ENCODE measurements at places on chromosomes 3 and 15. TPM values are rescaled to one million over a fixed set of nuclear protein-coding genes. Genes with fewer than 3 reads are reported as not detected.

DNA sequence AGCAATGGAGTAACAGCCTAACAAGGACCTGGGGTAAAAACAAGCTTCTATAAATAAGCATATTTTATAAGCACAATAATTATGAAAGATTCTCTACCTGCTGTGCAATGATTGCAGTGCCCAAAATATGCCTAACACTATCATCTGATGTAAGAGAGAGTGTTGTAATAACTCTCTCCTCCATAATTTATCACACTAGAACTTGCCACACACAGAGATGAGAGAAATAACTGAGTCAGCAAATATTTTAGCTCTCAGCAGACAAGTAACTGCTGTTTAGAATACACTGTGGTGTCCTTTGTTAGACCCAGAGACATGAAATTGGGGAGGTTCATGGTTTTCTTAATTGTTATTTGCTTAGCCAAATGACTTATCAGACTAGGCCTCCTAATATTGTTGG, 105.3 kb upstream of the ACP3 start:
- DNase-seq = peak; percentile 42

Gene NANOGP8
- 0.75 TPM for total RNA-seq

DNA sequence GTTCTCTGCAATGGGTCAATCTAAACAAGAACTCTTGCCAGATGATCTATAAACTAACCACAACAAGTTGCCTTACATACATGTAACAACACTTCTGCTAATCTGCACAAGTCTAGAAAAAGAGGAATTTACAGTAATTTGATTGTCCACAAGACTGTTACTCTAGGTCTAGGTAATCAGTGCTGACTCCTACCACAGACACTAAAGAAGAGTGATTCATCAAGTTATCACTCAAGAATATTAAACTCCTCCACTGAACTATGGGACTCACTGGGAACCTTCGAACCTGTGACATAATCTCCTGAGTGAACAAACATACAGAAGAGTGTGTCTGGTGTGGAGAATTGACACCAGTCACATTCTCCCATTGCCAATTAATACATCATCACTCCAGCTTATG, 138.3 kb downstream of the ANXA2 start:
- no peak for DNase-seq

DNA sequence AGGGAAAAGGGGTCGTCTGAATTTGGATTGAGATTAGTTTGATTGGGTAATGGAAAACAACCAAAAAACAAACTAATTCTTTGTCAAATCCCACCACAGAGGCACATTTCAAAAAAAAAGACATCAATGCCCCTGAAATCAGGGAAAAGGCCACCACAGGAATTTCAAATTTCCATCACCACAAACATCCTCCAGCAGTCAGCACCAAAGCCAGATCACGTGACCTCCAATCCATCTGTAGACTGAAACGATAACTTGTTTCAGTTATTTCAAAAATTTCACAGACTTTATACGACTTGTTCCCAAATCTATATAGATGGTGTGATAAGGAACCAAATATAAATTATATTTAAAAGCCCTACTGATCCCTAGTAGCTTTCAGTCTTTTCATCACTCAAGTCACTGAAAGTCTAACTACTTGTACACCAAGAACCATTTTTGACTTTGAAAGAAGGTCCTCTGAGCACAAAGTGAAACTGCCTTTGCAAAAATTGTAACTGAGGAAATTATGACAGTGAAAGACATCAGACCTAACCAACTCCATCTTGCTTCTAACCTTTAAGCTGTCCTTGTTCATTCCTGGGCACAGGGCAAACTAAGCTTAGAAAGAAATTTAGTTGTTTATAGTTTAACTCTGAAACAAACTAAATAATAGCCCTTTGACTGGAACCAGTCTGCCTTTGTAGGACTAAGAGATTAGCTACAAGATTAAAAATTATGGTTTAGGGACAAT, 48.1 kb upstream of the PLCL2 start:
- no peak for DNase-seq

DNA sequence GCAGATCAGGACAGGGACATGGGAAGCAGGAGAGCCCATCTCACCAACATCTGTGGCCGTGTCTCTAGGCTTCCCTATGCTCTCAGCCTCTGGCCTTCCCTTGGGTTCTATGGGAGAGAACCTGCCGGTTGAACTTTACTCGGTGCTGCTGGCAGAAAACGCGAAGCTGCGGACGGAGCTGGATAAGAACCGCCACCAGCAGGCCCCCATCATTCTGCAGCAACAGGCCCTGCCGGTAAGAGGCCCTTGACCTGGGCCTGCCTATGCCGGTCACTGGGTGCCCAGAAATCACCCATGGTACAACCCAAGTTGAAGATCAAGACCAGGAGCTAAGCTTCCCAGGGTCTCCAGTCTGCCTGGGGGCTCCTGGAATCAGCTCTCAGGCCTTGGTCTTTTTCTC, 34.8 kb downstream of the CYP11A1 start:
- DNase-seq = no peak

DNA sequence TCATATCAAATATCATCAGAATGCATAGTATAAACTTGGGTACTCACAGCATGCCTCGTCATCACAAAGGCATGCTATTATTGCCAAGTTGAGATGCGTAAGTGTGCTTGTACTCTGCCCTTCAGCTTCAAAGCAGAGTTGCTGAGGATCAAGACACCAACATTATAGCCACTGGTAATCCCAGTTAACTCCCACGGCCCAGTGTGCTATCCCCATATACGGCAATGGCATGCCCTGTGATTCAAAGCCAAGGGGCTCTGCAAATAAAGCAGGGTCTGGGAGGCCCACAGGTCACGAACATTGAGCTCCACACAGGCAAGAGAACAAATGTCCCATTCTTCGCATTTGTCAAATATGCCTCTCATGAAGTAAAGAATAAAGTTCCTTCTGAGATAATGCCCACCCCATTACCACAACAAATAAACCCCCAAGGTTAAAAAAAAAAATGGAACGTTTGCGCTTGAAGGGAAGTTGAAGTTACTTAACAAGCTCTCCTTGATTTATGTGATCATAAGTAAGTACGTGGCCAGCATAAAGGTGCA, 298.1 kb upstream of the NECTIN3 start:
- DNase-seq = peak; percentile 57

GRCh38 chr3:189272500-189273119, 100.8 kb downstream of the TPRG1 start:
- DNase-seq = peak; percentile 49

Gene PPP1R2
- 68.6 TPM for total RNA-seq

GRCh38 chr3:177792311-177793030, 595.2 kb upstream of the TBL1XR1 start:
- DNase-seq = no peak

DNA sequence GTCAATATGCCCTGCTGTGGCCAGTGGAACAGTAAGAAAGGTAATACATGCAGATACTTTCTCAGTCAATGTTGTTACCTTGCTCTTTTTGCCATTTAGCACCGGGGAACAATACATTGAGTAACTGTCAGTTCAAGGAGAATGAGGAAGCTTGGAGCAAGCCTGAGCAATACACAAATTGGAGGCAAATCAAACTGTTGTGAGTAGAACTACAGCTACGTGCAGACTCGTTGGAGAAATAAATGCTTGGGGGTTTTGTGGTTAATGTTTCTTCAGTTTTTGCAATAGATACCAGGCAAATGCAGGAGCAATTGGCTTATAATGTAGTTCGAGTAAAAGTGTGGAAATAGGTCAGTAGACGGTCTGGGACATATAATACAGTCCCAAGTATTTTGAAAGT, 587.3 kb upstream of the ROBO1 start:
- peak; percentile 47 for DNase-seq

- DNase-seq = peak; percentile 80
These were observed 6.3 kb downstream of the RPP25 start for GRCh38 chr15:74950078-74950908.

Gene AGBL1
- not detected for total RNA-seq

Gene HRH1
- total RNA-seq = 14.8 TPM

Gene NTRK3
- total RNA-seq = not detected

DNA sequence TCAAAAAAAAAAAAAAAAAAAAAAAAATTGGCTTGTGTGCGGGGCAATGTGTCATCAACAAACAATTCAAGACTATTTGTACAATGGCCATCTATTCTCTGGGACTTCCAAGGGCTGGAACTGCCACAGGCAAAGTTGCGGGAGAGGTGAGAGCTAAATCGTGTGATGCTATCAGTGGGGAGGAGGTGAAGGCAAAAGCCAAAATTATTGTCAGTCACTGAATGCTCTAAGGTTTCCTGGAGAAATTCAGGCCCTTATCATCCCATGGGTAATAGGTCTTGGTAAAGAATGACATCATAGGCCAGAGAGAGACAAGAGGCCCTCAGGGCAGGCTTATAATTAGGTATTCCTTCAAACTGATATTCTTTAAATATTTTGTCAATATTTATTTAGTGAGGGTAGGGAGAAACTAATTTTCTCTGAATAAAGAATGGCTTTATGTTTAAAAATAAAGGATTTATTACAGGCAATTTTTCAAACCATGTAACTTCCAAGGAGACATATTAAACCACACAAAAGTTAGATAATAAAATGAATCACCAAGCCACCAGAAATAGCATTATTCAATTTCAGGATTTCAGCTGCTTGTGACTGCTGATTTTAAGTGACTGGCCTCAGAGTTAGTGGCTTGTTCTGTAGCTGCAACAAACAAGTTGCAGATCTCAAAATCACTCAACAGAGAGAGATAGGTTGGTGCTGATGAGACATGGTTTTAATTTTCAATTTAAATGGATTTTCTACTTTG, 226.3 kb upstream of the MRPL3 start:
- DNase-seq = peak; percentile 8

Gene CLDN16
- 0.23 TPM for total RNA-seq

- peak; percentile 85 for DNase-seq
These were observed 5.3 kb downstream of the ACVR2B start for GRCh38 chr3:38458796-38459498.

DNA sequence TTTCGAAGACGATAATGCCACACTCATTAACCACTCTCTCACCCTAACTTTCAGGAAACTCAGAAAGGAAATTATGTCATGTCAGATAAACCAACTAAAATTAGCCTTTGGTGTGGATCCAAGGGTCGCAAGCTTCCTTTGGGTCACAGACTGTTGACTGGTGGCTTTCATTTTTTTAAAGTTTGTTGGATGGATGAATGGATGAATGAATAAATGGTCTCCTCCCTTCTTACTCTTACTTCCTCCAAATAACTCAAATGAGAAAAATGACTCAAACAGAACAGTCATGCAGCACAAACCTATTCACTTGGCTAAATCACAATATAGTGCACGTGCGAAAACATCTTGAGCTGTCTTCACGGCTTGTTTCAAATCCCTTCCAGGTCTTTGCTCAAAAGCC, 82.9 kb upstream of the HACD2 start:
- no peak for DNase-seq

Gene MRAS
- 5.2 TPM for total RNA-seq

GRCh38 chr3:117557464-117558090, 848.0 kb downstream of the TUSC7 start:
- no peak for DNase-seq

DNA sequence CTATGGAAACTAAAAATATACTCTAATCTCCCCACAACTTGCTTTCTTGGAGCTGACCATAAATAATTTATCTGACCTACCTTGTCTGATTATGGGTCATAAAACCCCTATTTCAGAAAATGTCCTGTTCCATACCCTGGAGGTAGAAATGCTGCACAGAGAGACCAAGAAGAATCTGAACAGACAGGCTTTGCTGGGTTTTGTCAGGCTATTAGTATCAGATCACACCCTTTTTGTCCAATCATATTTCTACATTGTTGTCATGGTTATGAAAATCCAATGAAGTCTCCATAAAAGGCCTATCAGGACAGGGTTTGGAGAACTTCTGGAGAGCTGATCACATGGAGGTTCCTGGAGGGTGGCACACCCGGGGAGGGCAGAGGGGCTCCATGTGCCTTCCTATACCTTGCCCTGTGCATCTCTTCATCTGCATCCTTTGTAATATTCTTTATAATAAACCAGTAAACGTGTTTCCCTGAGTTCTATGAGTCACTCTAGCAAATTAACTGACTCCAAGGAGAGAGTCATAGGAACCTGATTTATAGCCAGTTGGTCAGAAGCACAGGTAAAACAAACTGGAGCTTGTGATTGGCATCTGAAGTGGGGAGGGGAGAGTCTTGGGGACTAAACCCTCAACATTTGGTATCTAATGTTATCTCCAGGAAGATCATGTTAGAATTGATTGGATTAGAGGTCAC, 58.1 kb downstream of the NGLY1 start:
- no peak for DNase-seq

DNA sequence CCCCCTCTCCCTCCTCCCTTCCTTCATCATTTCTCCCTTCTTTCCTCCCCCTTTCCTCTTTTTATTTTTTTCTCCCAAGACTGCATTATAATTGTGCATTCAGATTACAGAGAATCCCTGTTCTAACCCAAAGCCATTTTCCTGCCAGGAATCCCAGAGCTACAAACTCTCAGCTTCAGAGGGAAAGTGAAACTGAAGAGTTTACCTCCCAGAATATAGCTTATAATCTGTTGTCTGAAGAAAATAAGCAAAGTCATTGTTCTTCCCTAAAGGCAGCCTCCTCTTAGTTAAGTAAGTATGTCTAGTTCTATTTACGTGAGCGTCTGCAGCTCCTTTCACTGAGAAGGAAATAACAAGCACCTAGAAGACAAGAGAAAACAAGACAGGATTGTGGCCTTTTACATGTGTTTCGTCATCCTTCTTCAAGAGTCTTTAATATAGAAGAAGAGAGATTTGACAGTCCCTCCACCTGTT, 97.2 kb downstream of the CHST2 start:
- DNase-seq = no peak

GRCh38 chr3:11651900-11652299, 8.2 kb upstream of the VGLL4 start:
- peak; percentile 36 for DNase-seq

Data from MCF 10A (cell line).